Naive thymus-derived CD8-positive, alpha-beta T cell (primary cell): ENCODE measurements at places on chromosomes 4 and X. TPM values are rescaled to one million over a fixed set of nuclear protein-coding genes. Genes with fewer than 3 reads are reported as not detected.

DNA sequence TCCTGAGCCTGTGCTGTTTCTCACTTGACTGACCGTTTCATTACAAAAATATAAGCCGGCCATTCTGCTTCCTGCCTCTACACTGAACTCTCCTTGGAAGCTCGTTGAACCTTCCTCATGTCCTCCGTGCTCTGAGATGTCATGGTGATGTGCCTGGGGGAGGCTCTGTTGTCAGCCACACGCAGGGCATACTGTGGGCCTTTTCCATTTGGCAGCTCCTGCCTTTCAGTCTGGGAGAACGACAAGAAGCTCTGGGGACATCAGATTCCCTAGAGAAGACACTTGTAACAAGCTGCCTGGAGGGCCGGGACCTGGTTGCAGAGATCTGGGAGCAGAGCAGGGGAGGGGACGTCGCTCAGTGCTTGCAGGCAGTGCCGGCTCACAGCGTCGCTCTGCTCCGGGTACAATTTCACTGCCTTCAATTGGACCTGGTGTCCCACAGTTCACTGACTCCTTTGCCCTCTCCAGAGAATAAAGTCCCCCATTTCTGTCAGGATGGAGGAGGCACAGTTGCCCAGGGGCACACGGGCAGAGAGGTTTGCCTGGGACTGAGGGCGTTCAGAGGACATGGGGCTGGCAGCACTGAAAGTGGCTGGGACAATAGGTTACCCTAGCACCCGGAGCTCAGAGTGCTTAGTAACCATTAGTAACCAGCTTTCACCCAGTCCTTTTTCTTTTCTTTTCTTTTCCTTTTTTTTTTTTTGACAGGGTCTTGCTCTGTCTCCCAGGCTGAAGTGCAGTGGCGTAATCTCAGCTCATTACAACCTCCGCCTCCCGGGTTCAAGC is 19.1 kb upstream of the MECP2 start:
- no peaks in the 10 kb centered on the region for H3K36me3 ChIP-seq
- no peak for DNase-seq
- no peak overlapping the region for H3K4me3 ChIP-seq
- no peaks in the 10 kb centered on the region for H3K27me3 ChIP-seq
- no peaks in the 10 kb centered on the region for H3K4me1 ChIP-seq

- no peaks in the 10 kb centered on the region for H3K36me3 ChIP-seq
- no peaks in the 10 kb centered on the region for H3K4me1 ChIP-seq
- DNase-seq = no peak
- no peaks in the 10 kb centered on the region for H3K27me3 ChIP-seq
- H3K4me3 ChIP-seq = no peak overlapping the region
These were observed 796.6 kb upstream of the POU3F4 start for GRCh38 chrX:82711457-82711856.

DNA sequence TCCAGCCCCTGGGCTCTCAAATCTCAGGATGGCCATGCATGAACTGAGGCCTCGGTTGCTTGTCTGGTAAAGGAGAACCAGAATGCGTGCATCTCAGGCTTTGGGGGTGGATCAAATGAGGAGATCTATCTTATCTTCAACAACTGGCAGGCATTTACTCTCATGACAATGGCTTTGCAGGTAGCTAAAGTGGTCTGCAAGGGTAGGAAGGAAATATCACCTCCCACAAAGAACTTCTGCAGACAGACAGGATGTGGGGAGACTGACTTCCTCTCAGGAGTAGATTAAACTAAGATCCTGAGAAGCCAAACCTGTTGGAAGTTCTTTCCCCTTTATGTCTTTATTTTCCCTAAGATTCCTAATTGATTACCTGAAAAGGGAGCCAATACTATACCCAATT is 7.8 kb downstream of the LDB2 start:
- H3K27me3 ChIP-seq = no peaks in the 10 kb centered on the region
- DNase-seq = no peak
- H3K4me1 ChIP-seq = peaks cover 59% of the 10 kb centered on the region
- H3K36me3 ChIP-seq = no peaks in the 10 kb centered on the region
- H3K4me3 ChIP-seq = peak overlapping the region; percentile 30
- H3K27ac ChIP-seq = peak overlapping the region; percentile 54

GRCh38 chr4:73702796-73703287 is 37.5 kb upstream of the CXCL8 start:
- H3K4me3 ChIP-seq = no peak overlapping the region
- H3K4me1 ChIP-seq = no peaks in the 10 kb centered on the region
- H3K27ac ChIP-seq = no peak overlapping the region
- no peak for DNase-seq
- H3K27me3 ChIP-seq = peaks cover 2% of the 10 kb centered on the region
- no peaks in the 10 kb centered on the region for H3K36me3 ChIP-seq

DNA sequence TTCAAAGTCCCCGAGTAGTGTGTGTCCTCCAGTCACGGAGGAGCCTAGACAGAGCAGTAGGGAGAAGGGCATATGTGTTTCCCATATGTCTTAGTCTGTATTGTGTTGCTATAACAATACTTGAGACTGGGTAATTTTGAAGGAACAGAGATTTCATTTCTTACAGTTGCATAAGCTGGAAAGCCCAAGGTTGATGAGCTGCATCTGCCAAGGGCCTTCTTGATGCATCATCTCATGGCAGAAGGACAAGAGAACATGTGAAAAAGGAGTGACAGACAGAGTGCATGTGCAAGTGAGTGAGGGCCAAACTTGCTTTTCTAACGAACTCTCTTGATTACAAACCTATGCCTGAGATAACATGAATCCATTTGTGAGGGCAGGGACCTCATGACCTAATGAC is 243.4 kb downstream of the ARHGAP10 start:
- H3K4me3 ChIP-seq = no peak overlapping the region
- H3K27ac ChIP-seq = no peak overlapping the region
- peaks cover 3% of the 10 kb centered on the region for H3K4me1 ChIP-seq
- no peak for DNase-seq

DNA sequence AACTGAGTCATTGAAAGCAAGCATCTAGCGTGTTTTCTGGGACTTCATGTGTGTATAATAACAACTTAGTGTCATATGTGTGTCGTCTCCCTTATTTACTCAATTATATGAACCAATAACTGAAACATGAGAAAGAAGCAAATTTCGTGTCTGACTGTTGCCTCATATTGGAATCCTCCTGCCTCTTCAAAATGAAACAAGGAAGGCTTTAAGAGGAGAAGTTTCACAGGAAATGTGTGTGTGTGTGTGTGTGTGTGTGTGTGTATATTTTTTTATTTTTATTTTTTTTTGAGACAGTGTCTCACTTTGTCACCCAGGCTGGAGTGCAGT is 145.8 kb upstream of the SFRP2 start:
- no peak overlapping the region for H3K4me3 ChIP-seq
- no peak for DNase-seq
- peaks cover 15% of the 10 kb centered on the region for H3K27me3 ChIP-seq
- no peak overlapping the region for H3K27ac ChIP-seq

- DNase-seq = no peak
- H3K4me1 ChIP-seq = peaks cover 6% of the 10 kb centered on the region
- peak overlapping the region; percentile 18 for H3K4me3 ChIP-seq
- no peak overlapping the region for H3K27ac ChIP-seq
These were observed 78.9 kb downstream of the NDST3 start for GRCh38 chr4:118113220-118113619.

DNA sequence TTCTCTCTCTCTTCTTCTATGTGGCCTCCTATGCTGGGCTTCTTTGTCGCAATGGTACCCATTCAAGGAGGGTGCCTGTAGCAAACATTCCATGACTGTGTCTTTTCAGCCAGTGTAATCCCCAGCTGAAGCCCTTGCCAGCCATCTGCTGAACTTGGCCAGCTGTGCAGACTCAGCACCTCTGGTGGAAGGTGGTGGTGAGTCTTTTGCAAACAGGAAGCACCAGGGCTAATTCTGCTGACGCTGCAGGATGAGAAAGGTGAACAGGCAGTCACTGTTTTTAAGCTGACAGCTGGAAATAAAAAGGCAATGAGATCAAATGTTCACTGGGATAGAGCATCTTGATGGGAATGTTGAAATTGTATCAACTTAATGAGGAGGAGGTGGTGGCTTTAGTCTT is 298.7 kb upstream of the CLNK start:
- DNase-seq = no peak
- H3K4me3 ChIP-seq = no peak overlapping the region
- H3K36me3 ChIP-seq = no peaks in the 10 kb centered on the region
- H3K27me3 ChIP-seq = no peaks in the 10 kb centered on the region

- H3K4me3 ChIP-seq = peak overlapping the region; percentile 90
- H3K36me3 ChIP-seq = peaks cover 9% of the 10 kb centered on the region
These were observed 697 bp downstream of the CEP135 start for GRCh38 chr4:55949482-55949802.

GRCh38 chr4:22754116-22754515 is 61.4 kb downstream of the GBA3 start:
- no peak for DNase-seq
- H3K36me3 ChIP-seq = no peaks in the 10 kb centered on the region
- H3K4me3 ChIP-seq = no peak overlapping the region
- no peaks in the 10 kb centered on the region for H3K27me3 ChIP-seq
- H3K4me1 ChIP-seq = no peaks in the 10 kb centered on the region

GRCh38 chr4:170007113-170007512 is 19.1 kb downstream of the MFAP3L start:
- peaks cover 8% of the 10 kb centered on the region for H3K27me3 ChIP-seq
- peaks cover 9% of the 10 kb centered on the region for H3K4me1 ChIP-seq
- no peak for DNase-seq

DNA sequence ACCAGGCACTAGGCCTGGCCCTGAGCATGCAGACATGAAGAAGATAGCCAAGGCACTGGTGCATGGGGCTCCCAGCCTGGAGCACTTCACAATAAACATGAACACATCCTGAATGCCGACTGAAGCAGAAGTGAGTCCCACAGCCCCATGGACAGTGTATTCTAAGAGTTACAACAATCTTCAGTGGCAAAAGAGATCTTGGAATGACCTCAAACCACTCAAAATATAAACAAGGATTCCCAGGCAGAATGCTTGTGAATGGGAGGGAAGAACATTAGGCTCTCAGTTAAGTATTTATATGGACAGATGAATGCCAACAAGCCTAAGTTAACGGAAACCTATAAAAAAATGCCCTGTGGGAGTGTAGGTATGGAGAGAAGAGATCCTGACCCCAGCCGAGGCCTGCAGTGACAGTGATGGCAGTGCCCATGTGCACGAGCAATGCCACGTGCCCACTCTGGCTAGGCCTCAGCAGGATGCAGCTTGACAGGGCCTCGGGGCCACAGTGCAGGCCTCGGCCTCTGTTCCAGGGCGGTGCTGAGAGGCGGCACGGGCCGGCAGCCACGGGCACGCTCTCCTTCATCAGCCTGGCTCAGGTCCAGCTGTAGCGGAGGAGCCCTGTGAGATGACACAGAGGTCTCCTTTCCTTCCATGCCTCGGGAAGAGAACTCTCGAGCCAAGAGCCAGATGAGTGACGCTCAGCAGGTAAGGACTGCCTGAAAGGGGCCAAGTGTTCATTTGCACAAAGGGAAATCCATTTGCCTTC is 49.2 kb downstream of the IRF2 start:
- H3K27me3 ChIP-seq = no peaks in the 10 kb centered on the region
- no peak overlapping the region for H3K27ac ChIP-seq
- H3K4me1 ChIP-seq = peaks cover 41% of the 10 kb centered on the region
- no peak for DNase-seq

DNA sequence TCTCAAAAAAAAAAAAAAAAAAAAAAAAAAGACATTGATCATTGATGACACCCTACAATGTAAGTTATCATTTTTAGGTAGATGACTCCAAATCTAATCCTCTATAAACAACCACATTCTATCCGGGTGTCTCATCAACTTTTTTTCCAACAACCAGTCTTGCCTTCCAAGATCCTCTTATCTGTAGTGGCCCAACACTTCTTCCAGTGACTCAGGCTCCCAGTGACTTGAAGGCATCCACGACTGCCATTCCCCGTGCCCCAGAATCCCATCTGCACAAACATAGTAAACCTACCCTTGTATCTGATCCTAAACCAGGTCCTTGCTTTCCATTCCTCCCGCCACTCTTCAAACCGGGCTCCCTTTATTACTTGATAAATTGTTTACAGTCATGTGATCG is 15.6 kb upstream of the TSPAN5 start:
- no peak overlapping the region for H3K27ac ChIP-seq
- no peaks in the 10 kb centered on the region for H3K27me3 ChIP-seq
- no peak for DNase-seq
- H3K4me3 ChIP-seq = no peak overlapping the region
- no peaks in the 10 kb centered on the region for H3K36me3 ChIP-seq

DNA sequence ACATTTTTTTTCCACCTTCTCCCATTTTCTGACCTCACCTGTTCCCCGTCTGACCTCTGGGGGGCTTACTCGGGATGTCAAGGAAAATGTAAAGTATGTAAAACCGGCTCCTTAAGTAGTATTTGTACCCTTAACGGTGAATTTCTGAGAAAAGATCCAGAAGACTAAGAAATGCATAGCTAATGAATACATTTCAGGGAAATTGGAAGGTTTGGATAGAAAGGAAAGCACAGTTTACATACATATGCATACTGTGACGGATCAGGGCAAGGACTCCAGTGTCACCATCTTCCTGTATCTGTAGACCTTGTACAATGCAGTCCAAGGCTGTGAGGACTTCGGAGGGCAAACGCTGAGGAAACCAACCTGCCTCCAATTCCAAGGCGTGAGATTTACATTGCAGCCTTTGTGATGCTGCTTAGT is 2185.9 kb upstream of the TENM3 start:
- H3K27me3 ChIP-seq = peaks cover 34% of the 10 kb centered on the region
- no peak for DNase-seq
- peaks cover 6% of the 10 kb centered on the region for H3K4me1 ChIP-seq
- H3K4me3 ChIP-seq = peak overlapping the region; percentile 69
- H3K36me3 ChIP-seq = no peaks in the 10 kb centered on the region

GRCh38 chrX:152960115-152960514 is 33.8 kb downstream of the PNMA5 start:
- DNase-seq = no peak
- peaks cover 9% of the 10 kb centered on the region for H3K4me1 ChIP-seq
- H3K4me3 ChIP-seq = no peak overlapping the region
- H3K27me3 ChIP-seq = no peaks in the 10 kb centered on the region

DNA sequence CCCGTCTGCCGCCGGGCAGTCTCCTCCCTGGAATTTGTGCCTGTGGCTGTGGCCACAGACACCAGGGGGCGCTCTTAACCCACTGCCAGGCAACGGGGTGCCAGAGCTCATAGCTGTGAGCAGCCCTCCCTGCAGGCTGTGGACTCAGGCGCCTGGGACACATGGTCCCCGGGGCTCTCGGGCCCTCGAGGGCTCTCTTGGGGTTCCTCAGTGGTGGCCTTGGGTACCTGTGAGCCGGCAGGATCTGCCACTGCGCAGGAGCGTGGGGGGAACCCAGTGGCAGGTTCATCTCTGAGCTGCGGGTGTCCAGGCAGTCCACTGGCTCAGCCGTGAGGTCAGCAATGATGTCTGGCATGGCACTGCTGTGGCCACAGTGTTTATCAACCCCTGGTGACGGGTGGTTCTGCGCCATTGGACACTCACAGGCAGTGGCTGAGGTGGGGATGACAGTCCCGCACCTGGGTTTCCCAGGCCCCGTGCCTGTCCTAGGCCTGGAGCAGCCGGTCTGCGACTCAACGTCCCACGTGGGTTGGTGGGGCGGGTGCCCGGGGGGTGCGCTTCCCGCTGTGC is 37.2 kb downstream of the PCGF3 start:
- H3K4me1 ChIP-seq = no peaks in the 10 kb centered on the region
- no peak overlapping the region for H3K4me3 ChIP-seq
- DNase-seq = peak; percentile 73
- no peaks in the 10 kb centered on the region for H3K36me3 ChIP-seq
- no peak overlapping the region for H3K27ac ChIP-seq
- H3K27me3 ChIP-seq = no peaks in the 10 kb centered on the region

IL21 gene
- not detected for polyA plus RNA-seq

C4orf36 gene
- not detected for polyA plus RNA-seq

NLGN4X gene
- not detected for polyA plus RNA-seq

GUCY1B1 gene
- not detected for polyA plus RNA-seq

FSTL5 gene
- not detected for polyA plus RNA-seq

MAGEB1 gene
- not detected for polyA plus RNA-seq

BBS12 gene
- 1.1 TPM for polyA plus RNA-seq

FGB gene
- not detected for polyA plus RNA-seq

BRS3 gene
- polyA plus RNA-seq = not detected

SMIM10L2A gene
- polyA plus RNA-seq = 0.46 TPM

USP26 gene
- not detected for polyA plus RNA-seq

HSFX2 gene
- polyA plus RNA-seq = 0.18 TPM
